ENCODE measurements at places on chromosomes 6 and 20.

GRCh38 chr6:11771473-11772048 is 7.0 kb downstream of the ADTRP start:
- DNase-seq, result no peak

DNA sequence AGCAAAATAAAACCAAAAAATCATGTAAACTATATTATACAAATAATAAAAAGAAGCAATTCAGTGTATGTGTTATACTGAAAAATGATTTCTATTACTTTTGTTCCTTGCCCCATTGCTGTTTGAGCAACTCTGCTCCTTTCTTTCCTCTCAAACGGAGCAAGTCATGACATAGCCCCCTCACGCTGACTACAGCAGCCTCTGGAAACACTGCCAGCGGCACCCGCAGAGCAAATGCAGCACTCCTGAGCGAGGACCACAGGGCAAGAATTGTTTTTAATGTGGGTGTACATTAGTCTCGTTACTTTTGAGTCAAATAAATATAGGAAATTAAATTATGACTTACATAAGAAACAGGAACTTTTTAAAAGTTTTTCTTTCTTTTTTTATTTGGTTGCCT is 350.1 kb upstream of the HSF2 start:
- DNase-seq, result no peak

DNA sequence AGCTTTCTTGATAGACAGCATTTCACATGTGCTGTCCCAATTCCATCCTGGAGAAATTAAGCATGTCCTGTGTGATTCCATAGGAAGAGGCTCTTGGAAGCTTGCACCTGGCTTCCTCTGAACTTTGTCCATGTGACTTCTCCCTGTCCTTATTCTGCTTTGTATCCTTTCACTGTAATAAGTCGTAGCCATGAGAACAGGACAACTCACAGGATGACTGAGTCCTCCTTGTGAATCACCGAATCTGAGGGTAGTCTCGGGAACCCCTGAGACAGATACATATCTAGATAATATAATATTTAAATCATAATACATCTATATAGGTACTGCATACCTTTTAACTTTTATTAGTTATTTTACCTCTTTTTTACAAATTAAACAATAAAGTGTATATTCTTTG is 156.7 kb upstream of the THEMIS start:
- DNase-seq, result no peak

DNA sequence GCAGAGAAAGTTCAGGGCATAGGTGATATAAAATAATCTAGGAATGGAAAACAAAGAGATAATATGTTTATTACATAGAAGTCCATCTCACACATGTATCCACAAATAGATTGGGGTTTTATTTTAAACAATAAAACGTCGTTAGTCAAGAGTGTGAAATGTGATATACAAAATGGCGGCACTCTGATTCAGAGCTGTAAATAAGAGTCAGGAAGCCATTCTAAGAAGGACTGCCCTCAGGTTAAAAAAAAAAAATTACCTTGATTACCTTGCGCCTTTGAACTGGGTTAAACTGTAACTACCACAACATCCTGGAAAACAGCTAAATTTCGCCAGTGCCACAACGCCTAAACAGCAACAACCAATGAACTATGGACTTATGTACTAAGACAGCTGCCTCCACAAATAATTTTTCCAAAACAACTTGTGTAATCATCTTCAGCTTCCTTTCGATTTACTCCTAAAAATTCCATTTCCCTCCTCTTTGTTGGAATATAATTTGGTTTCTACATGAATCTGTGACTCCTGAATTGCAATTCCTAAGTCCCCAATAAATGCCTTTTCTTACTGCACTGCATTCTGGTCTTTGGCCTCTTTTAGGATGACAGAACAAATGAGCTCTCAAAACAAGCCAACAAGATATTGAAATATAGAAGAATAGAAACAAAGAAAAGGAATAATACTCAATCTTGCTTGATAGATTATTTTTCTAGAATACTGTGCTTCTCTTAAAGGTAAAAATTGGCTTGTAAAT is 1019.5 kb upstream of the MAP3K7 start:
- DNase-seq, result no peak

- DNase-seq, result no peak
Observed at GRCh38 chr20:54103067-54103761, 32.8 kb upstream of the BCAS1 start.
